AG04450 (cell line): ENCODE measurements at places on chromosomes 4 and X. TPM values are rescaled to one million over a fixed set of nuclear protein-coding genes. Genes with fewer than 3 reads are reported as not detected.

DNA sequence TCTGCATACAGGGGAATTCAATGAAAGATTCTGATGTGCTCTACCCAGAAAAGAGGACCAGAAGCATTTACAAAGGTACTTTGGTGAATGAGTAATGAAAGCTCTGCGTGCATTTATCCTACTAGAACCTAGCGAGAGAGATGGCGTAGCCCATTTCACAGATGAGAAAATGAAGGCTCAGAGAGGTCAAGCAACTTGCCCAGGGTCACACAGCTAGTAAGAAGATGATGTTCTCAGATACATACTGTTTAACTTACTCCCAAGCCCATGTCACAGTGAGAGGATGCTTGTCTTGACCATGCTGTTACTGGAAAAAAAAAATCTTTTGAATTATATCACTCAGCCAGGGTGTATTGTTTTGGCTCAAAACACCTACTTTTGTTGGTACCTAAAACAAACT lies 317.3 kb downstream of the LDB2 start:
- no peak for DNase-seq

- DNase-seq, result no peak
These were observed 77.0 kb upstream of the PGRMC2 start for GRCh38 chr4:128364565-128364964.

GRCh38 chr4:16196482-16197393 lies 29.5 kb downstream of the TAPT1 start:
- DNase-seq, result no peak

GRCh38 chr4:11155208-11155867 lies 273.4 kb downstream of the HS3ST1 start:
- no peak for DNase-seq

- no peak for DNase-seq
These were observed 71.9 kb upstream of the PHOX2B start for GRCh38 chr4:41820473-41820872.

DNA sequence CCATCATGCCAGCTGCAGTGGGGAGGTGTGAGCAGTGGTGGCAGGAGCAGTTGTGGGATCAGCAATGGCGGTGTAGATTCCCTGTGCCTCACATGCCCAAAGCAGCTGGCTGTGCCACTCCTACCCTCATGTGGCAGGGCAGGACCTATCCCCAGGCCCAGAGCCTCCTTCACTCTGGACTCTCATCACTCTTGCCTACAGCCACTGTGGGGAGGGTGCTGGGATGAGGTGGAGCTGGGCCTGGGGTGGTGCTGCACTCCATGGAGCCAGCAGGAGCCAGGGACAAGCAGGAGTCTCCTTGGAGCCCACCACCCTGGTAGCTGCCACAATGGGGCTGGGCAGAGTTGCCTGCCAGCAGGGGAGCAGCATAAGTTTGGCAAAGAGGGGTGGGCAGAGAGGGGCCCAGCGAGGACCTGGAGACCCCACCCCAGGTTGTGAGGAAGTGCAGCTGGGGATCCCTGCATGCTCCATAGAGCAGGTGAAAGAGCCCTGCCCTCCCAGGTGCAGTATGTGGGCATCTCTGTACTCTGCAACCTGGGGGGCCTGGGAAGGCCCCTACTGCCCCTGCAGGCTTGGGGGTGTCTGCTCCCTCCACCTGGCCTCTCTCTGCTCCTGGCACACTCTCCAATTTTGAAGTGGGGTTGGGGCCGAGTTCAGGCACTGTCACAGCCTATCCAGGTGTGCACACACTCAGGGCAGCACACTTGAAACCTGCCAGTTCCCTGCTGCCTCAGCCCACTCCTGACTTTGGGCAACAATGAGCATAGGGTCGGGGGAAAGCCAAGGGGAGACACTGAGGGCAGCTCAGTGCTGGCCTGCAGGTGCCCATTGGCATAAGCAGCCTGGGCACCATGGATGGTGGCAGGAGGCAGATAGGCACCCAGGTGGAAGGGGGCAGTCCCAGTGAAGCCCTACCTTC lies 74.0 kb upstream of the INTU start:
- no peak for DNase-seq

- no peak for DNase-seq
These were observed 109.4 kb downstream of the SMIM20 start for GRCh38 chr4:26023203-26023972.

DNA sequence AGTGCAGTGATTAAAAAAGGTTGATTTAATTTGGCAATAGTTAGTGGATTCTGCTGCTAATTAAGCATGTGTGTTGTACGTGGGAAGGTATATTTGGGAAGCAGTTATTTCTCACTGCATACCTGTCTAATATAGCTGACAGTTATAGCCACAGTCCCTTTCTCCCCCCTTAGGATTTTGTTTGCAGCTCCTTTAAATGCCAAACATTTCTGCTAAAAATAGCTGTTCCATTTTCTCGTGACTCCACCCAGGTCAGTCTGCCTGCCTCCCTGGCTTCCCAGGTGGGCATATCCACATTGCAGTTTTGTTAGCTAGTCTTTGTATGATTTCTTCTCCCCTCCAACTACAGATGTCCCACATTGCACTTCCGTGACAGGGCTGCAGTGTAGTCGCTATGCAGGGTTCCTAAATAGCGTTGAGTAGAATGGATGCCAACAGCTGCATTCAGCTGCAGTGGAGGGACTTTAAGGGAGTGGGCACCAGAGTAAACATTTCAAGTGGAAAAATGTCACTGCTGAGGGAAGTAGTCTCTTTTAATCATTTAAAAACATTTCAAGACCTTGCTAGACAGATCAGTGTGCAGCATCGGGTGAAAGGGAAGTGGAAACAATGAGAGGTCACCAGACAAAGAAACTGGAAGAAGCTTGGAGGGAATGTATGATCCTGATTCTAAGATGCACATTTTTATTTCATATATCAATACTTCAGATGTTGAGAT lies 326.3 kb downstream of the RAPGEF2 start:
- no peak for DNase-seq

Gene HERC5
- 0.05 and 0.06 TPM in 2 replicates for polyA plus RNA-seq

Gene DCAF12L1
- polyA plus RNA-seq, result not detected in 2 replicates

Gene CT55
- polyA plus RNA-seq, result not detected in 2 replicates

Gene CT45A2
- not detected in 2 replicates for polyA plus RNA-seq
